ENCODE measurements at places on chromosomes 3 and 15.

DNA sequence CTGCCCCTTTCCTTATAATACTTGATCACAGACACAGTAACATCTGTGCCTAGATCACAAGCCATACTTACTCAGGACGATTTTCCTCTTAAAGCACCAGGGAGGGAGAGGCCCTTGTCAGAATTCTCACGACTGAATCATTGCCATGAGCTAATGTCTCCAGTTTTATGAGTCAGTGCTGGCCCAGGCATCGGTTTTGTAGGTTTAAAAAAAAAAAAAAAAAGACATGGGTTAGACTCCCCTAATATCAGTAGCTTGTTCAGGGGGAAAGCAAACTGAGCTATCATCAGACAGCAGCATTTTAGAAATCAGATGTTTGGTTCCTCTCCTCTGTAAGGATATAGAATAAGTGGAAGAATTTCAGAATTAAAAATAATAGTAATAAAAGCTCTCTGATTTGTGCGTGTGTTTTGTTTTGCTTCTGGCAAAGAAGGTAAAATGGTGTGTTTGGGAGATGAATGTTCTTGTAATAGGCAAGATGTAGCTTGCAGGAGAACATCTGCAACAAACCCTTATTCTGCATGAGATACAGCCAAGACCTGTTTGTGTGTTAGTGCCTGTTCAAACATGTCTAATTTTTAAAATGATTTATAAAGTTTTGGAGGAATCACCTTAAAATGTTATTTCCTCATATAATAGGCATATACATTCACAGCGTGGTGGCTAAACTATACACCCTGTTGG is 193.6 kb downstream of the TP63 start:
- DNase-seq = no peak

DNA sequence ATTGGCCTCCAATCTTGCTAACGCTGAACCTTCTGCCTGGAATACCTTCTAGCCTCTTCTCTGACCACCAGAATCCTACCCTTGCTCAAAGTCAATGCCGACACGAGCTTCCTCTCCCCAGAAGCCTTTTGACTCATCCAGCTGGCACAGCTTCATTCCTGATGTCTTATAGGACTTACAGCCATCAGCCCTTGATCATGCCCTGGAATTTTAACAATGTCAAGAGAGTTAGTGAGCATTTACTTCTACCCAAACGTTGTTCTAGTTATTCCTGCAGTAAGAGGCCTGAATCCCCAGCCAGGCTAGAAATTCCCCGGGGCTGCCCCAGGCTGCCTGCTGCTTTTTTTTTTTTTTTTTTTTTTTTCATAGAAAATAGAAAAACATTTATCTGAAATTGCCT is 3.9 kb downstream of the CYP1A2 start:
- DNase-seq = no peak

DNA sequence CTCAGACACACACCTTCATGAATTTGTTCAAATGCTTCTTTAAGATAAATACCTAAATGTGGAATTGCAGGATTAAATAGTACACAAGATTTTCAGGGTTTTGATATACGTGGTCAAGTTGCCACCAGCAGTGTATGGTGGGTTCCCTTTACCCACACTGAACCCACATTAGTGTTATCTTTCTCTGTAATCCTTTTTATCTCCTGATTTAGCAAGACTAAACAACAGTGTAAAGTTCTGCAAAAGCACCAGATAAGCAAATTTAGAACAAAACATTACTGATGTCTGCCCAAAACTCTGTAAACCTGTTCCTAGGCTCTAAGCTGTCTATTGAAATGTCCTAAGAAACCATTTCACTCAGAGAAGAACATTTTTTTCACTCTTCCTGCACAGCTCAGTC is 352.9 kb downstream of the FHIT start:
- DNase-seq = no peak

GRCh38 chr3:151276038-151276686 is 2.2 kb downstream of the P2RY14 start:
- DNase-seq = peak; percentile 41

- DNase-seq = no peak
Observed at GRCh38 chr15:41498657-41499056, 5.0 kb downstream of the ITPKA start.

DNA sequence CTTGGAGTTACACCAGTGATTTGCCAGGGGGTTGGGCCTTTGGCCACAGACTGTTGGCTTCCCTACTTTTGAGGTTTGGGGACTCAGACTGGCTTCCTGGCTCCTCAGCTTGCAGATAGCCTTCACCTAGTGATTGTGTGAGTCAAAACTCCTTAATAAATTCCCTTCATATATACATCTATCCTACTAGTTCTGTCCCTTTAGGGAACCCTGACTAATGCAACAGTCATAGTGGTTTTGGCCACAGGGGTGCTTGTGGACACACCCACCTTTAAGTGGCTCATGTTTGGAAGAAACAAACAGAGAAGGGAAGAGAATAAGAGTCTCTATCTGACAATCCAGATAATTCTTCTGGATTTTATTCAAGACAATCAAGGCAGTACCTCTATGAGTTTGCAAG is 457.7 kb downstream of the EPHA3 start:
- DNase-seq = no peak

GRCh38 chr3:46549408-46549904 is 16.6 kb downstream of the LRRC2 start:
- no peak for DNase-seq

GRCh38 chr15:80179935-80180334 is 27.1 kb downstream of the FAH start:
- DNase-seq = no peak

GRCh38 chr3:54619531-54619930 is 308.3 kb downstream of the LRTM1 start:
- no peak for DNase-seq

DNA sequence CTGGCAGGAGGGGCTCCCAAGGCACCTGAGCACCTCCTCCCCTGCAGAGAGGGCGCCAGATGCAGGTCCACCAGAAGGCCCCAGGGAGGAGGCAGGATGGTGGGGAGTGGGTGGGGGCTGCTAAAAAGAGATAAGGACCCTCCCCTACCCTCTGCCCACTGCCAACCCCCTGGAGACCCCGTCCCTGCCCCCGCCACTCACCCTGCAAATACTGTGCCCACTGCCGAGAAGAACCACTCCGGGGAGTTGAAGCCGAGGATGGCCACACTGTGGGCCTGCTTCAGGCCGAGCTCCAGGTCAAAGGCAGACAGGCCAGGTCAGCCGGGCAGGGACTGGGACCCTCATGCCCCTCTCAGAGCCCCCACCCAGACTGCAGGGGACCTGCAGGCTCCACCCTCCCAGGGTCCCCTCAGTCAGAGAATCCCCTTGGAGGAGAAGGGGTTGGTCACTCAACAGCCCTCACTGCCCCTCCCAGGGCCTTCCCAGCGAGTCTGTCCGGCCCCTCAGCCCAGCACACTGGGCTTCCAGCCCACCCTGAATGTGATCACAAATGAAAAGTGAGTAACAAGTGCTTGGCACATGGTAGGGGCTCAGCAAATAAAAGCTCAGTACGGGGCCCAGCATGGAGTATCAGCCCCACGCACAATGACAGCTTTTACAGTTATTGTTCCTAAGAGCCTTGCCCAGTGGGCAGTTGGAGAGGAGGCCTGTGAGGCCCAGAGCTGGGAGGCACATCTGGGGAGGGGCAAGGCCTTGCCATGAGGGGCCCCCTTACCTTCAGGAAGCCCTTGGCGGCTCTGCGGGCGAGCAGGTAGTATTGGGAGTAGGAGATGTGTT is 40.4 kb downstream of the ACSBG1 start:
- DNase-seq = no peak

All from NCI-H1417 (cell line).